ENCODE measurements at places on chromosomes 16 and 17.

DNA sequence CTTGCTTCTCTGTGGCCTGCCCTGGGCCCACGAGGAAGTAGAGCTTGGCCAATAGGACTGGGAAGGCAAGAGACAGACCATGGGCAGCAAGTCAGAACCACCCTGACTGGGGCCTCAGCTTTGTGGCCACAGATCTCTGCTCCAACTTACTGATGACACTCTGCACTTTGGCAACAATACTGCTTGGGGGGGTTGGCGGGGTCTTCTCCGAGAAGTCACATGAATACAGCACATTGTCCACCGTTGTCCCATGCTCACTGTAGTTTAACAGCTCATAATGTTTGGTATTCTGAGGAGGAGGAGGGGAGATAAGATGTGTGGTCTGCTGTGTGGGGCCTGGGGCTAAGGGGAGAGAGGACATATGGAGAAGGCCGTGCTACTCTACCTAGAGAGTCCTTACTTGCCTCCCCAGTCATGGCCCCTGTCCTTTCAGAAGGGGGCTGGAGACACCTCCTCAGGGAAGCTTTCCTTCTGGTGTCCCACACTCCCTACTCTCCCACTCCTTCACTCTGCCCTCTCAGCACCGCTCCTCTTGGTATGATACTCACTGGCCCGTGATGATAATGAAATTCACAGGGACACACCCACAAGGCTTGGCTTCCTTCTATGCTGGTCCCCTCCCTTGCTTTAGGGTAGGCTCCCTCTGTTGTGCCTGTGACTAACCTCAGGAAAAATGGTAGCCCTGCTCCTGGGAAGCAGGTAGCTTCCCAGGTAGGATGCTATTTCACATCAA, 4.0 kb upstream of the DHRS13 start:
- no peak for DNase-seq

DNA sequence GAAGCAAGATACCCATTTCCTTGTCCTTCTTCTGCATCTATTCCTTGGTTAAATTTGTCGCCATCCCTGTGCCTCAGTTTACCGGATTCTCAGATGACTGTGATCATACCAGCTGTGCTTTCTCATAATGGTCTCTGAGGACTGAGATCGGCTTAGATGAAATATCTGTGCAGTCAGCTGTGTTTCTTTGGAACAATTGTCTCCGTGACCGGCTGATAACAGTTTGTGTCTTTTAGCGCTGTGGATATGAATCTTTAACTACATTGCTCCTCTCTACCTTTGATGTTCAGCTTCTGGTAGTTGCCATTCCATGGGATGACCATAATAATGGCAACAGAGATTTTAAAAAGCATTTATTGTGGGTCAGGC, 473 bp downstream of the FTO start:
- no peak for DNase-seq

DNA sequence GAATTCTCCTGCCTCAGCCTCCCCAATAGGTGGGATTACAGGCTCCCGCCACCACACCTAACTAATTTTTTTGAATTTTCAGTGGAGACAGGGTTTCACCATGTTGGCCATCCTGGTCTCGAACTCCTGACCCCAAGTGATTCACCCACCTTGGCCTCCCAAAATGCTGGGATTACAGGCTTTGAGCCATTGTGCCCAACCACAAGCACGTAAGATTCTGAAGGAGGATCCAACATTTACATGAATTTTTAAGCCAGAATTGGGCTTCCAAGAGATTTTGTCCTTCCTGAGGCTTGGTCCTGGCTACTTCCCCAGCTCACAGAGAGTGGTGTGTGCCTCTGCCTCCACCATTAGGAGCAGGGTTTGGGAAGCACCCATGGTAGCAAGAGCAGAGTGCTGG, 11.1 kb downstream of the G6PC3 start:
- DNase-seq: no peak

GRCh38 chr17:81551458-81552243, 502 bp downstream of the FAAP100 start:
- peak; percentile 80 for DNase-seq

DNA sequence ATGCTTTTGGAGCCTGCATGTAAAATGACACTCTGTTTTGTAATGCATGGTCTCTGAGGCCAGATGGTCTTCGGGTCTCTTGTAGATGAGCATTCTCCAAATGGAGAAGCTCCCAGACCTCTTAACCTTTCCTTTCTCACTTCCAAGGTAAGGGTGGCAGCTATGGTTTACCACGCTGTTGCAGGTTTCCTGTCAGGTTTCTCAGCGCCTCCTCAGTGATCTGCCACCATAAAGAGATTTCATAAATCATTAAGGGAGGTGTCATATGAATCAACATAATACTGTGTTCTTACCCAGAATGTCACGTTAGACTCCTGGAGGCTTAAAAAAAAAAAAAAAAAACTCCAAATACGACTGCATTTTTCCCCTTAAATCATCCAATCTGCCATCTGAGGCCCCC, 787.4 kb upstream of the EEF2KMT start:
- DNase-seq: no peak

DNA sequence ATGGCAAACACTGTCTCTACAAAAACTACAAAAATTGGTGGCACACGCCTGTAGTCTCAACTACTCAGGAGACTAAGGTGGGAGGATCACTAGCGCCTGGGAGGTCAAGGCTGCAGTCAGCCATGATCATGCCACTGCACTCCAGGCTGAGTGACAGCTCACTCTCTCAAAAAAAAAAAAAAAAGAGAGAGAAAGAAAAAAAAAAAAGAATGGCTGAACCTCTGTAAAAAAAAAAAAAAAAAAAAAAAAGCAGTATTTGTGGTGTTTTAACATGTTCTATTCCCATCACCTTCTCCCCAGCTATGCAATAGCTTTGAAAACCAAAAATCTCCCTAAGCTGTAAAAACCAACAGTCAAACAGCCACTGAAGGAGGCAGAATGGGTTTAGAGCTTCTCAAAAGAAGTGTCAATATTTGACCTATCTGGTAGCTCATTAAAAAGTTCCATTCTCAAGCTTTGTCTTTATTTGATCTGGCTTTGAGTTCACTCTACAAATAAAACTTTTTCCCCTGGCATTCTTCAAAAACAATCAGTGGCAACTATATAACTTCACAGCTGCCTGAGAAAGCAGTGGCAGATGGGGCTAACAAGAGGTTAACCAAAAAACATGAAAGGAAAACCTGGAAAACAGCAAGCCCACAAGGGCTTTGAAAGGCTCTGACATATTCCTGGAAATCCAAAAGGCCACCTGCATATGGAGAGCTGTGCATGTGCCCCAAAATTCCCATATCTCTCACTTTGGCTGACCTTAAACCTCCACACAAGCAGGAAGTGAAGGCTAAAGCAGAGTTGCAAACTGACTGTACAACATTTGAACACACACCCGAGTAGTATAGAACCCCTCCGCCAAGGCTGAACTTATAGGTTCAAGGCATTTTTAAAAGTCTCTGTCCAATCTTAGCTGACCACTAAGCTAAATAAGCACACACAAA, 36.0 kb downstream of the USP32 start:
- no peak for DNase-seq

GRCh38 chr16:4323845-4324488, 8.1 kb downstream of the GLIS2 start:
- DNase-seq: no peak

DNA sequence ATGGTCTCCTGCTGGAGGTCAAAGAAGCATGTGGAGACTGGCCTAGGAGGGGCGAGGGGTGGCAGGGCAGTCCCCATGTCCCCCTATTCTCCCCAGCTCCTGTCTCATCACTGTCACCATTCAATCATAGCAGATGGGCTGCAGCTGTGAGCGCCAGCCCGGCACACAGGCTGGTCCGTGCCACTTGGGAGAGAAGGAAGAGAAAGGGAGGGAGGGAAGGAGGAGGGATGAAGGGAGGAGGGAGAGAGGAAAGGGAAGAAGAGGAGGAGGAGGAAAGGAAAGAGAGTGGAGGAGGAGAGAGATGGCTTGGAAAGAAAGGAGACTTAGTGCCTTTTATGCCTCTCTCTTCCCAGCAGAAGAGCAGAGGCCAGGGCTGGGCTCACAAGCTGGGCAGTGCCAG, 12.4 kb downstream of the NEUROD2 start:
- no peak for DNase-seq

GRCh38 chr16:57377080-57377841, 5.0 kb downstream of the CX3CL1 start:
- no peak for DNase-seq

DNA sequence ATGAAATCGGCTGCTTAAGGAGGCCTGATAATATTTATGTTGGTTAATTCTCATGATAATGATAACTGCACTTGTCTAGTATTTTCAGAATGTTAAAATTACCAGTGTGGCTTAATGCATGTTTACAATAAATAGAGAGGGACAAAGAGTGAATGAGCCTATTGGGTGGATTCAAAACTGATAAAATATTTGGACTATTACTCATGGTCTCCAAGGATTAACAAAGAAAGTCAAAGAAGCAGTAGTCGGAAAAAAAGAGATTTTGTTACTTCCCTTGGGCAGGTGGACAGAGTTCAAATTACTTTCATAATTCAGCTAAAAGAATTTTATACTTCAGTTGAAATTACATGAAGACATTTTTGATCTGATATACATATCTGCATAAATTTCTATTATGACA, 258.2 kb upstream of the PMFBP1 start:
- no peak for DNase-seq

GRCh38 chr17:55155856-55156560, 108.8 kb upstream of the HLF start:
- DNase-seq: no peak

DNA sequence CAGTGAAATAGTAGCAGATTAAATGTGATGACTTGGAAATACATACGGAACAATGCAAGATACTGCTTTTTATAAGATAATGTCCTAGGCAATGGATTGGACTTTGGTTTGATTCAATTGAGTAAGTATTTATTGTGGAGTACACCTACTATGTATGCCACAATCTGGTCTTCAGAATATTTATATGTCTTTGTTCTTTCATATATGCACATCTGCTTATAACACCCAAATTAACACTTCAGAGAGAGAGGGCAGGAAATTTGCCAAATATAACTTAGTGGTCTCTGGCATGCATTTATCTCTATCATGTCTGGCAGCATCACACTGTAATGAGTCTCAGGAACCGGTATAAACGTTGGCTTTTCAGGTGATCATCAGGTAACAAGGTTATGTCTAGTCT, 16.9 kb downstream of the RPGRIP1L start:
- DNase-seq: no peak

GRCh38 chr16:51134269-51134812, 16.7 kb downstream of the SALL1 start:
- no peak for DNase-seq

GRCh38 chr17:9645851-9646545, 681 bp downstream of the USP43 start:
- peak; percentile 7 for DNase-seq

GRCh38 chr17:5931616-5932015, 138.6 kb upstream of the WSCD1 start:
- no peak for DNase-seq

- DNase-seq: no peak
Measured at GRCh38 chr16:11117576-11118211, 138.3 kb downstream of the SOCS1 start.

All from dermis microvascular lymphatic vessel endothelial cell (primary cell).